A549 (cell line): ENCODE measurements at places on chromosomes 16 and 17.
A peak's percentile ranks its signal among the peaks of the same experiment; 100 is the strongest.

GRCh38 chr17:50596191-50597037, 35.9 kb downstream of the CACNA1G start:
- no peak for DNase-seq

GRCh38 chr16:50188619-50189136, 35.6 kb downstream of the TENT4B start:
- DNase-seq: no peak

GRCh38 chr17:68085771-68086381, 50.3 kb downstream of the KPNA2 start:
- no peak for DNase-seq

DNA sequence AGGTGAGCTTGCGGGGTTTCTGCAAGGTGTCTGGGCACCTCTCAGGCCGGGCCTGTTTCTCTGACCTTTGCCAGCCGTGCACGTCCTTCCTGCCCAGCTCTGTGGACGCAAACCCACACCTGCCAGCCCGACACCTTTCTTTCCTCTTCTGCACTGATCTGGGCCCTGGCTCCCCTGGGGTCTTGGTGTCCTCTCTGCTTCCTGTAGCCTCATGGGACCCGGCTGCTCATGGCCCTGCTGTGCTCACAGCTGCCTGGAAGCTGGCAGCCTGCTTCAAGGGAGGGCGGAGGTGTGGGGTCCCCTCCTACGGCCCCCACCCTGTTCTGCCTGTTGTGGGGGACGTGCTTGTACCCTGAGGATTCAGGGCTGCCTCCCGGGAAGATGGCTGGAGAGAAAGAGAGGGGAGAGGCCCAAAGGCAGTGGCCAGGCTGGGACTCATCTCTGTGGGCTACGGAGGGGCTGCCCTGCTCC, 342.4 kb downstream of the SEC14L1 start:
- no peak for DNase-seq

GRCh38 chr17:80498242-80498919, 22.0 kb upstream of the NPTX1 start:
- no peak for DNase-seq

GRCh38 chr16:1038932-1039331, 33.6 kb upstream of the SSTR5 start:
- no peak for DNase-seq

DNA sequence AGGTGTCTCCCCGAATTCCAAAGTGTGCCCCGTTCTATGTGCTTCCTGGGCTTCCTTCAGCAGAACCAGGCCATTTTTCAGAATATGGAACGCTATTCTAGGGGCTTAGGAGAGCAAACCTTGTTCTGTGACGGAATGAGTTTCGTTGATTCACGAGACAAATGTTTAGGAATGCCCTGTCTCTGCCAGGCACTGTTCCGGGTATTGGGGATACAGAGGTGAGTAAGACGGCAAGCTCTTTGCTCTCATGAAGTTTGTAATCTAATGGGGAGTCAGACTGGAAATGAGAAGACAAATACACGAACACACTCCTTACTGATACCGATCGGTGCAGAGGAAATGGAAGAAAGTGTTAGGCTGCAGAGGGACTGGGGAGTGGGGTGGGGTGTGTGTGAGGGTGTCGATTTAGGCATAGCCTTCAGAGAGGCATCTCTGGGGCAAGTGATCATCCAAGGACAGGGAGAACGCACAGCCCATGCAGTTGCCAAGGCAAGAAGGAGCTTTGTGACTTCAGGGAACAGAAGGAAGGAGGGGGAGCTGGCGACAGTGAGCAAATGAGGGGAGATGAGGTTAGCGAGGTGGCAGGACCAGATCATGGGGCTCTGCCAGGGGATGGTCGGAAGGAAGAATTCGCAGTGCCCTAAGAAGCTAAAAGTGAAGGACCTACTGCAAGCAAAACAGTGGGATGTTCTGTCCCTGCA, 189.6 kb downstream of the MSI2 start:
- DNase-seq: no peak

DNA sequence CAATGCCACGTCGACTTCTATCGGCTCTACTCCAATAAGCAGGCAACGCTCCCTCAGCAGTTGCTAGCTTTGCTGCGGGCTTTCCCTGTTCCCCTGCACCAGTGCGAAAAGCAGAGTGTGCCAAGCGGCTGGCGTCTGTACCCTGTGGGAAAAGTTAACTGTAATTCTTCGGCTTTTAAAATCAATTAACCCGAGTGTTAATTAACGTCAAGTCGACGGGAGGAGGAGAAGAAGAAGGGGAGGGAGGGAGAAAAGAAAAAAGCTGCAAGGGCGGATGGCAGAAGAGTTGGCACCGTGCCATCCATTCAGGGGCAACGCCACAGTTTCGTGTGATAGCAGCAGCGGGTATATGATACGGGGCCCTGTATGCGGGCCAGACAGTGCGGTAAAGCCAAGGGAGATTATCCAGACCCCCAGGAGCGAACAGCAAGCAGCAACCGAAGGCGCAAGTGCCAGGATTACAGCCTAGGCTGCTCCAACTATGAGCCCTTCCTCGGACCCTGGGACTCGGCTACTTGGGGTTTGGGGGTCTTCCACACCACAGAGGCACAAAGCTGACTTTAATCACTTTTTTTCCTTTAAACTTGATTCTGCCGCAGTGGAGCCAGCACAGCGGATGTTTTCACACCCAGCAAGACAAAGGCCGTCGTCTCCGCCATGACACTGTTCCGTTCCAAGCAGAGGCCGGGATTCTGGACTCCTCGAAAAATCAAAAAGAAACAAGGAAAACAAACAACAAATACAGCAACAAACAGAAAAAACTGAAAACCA, 253.8 kb upstream of the PMFBP1 start:
- no peak for DNase-seq

DNA sequence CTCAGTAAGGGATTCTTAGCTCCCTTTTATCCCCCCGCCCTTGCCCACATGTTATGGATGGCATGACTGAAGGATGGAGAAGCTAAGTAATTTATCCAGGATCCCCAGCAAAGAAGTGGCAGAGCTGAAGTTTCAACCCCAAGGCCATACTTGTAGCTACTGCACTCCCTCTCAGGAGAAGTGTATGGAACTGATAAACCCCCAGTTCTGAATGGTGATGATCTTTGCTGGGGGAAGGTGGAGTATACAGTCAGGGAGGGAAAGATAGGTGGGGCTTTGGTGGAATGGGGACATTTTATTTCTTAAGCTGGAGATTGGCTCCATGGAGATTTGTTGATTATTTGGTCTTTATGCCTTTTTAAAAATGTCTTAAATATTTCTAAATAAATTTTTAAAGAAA, 58.3 kb downstream of the TNRC6C start:
- DNase-seq: no peak

DNA sequence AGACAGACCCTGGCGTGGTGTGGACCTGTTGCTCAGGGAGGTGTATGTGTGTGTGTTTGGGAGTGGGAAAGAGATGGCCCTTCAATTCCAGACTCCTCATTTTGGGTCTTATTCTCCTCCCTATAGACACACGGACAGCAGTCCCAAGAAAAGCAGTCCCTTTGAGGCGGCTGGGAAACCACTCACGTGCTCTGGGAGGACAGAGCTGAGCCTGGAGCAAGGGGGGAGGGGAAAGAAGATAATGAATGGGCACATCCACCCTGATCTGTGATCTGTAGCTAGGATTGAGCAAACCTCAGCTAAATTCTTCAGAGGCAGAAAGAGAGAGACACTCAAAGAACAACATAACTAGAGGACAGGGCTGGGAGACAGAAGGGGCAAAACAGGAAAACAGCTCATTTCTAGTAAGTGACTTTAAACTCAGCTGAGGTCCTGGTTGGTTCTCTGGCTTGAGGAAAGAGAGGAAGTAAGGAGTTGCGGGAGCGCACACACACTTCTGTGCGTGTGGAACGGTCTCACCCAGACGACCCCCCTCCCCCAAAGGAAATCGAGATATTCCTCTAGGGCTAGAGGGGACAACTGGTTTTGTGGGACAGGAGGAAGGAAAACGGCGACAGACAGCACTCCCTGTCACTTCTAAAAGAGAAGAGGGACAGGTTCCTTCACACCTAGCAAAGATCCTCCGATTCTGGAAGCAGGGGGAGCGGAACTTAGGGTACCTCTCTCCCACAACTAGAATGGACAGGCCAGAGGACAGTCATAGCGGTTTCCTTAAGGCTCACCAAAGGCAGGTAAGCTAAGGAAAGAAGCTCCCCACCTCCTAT, 658 bp downstream of the RAB5C start:
- no peak for DNase-seq

DNA sequence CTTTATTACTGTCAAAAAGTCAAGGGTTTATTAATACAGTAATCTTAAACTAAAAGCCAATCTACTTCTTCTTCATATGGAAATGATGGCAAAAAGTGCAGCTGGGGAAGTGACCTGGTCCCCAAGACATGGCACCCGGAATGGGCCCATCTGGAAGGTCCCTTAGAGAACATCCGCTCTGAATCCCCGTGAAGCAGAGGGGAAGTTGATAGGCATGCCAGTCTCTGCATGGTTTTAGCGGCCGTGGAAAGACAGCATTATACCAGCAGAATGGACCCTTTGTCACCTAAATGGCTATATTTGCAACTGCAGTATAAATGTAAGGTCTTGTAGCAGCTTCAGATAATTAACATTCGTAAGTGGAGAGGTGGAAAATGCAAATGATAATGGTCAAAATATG, 32.4 kb downstream of the COTL1 start:
- no peak for DNase-seq

DNA sequence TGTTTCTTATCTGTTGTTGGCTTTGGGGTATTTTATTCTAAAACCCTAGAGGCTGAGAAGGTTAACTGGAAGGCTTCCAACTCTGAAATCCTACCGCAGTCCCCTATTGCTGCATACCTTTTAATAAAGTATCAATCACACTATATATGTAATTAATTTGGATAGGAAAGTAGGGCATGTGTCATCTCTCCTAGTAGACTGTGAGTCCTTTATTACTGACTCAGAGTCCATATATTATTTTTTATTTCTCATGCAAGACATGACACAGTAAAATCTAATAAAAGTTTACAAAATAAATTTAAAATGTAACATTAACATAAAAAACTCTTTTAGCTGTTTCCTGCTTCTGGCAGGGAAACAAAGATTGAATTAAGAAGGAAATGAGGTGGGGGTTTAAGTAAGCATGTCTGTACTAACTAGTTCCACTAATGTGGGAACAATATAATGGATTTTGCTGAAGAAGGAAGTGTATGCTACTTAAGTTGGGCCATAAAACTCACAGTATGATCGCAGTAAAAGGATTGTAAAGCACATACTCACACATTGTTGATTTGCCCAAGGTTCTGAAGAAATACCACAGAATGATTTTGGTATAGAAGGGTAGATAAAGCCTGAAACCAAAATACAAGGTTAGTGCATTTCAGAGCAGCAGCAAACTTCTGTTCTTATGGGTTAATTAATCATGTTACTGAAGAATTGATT, 97.6 kb upstream of the HLF start:
- DNase-seq: no peak

DNA sequence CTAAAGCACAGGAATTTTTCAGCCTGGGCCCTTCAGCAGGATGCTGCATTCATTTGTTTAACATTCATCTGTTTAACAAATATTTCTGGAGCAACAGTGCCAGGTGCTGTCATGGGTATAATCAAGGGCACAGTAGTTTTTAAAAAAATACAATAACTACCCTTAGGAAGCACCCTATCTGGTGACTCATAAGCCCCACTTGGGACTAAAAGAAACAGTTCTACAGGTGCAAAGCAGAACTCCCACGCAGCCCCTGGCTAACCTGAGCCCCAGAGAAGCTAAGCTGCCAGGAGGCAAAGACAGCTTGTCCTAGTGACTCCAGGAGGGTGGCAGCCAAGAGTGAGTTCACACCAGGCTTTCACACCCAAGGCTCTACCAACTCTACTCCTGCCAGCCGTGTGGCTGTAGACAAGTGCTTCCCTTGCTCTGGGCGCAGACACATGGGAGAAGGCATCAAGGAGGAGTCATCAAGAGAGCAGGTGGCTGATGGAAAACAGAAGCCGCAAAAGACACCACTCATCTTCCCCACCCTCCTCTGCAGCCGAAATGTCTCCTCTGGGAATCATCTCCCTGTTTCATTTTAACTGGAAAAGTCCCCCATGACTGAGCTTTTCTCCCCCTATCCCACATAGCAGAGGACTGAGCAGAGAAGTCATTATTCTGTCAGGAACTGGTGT, 14.4 kb downstream of the CUEDC1 start:
- no peak for DNase-seq

- no peak for DNase-seq
These were observed 28.1 kb upstream of the BAHCC1 start for GRCh38 chr17:81367171-81367570.

GRCh38 chr17:21280081-21280518, 4.4 kb upstream of the MAP2K3 start:
- DNase-seq: peak; percentile 85

DNA sequence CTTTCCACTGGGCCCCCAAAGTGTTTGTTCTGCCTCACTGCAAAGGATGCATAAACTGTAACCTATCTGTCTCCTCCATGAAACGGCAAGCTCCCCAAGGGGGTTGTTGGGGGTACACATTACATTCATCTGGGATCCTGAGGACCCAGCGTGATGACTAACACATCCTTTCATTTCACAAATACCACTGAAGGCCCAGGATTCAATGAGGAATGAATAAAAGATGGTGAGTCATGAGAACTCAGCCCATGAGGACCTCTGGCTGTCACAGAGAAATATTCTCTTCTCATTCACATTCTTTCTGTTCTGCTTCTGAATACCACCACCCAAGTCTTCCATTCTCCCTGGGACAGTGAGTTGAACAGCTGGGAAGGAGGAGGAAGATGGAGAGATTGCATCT, 149.8 kb downstream of the RBFOX3 start:
- peak; percentile 82 for DNase-seq

DNA sequence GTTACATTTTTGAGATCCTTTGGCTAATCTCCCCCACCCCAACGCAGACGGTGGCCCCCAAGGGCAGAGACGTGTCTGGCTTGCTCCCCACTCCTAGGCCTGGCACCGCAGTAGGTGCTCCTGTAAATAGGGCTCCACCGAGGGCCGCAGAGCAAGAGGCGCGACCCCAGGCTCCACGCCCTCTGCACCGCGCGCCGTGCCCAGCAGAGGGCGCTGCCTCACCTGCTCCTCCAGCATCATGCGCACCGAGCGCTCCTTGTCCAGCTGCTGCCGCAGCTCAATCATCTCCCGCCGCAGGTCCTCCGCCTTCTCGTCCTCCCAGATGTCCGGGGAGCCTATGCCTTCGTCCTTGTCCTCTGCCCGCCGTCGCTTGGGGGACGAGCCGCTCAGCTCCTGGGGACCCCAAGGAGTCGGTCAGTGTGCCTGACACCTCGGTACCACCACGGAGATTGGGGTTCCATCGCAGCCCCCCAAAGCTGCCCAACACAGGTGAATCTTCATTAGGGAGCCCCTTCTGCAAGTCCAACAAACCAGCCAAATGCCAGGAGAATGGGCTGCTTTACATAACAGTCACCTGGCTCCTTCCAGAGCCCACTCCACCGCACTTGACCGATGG, 11.2 kb downstream of the TFAP4 start:
- peak; percentile 78 for DNase-seq

DNA sequence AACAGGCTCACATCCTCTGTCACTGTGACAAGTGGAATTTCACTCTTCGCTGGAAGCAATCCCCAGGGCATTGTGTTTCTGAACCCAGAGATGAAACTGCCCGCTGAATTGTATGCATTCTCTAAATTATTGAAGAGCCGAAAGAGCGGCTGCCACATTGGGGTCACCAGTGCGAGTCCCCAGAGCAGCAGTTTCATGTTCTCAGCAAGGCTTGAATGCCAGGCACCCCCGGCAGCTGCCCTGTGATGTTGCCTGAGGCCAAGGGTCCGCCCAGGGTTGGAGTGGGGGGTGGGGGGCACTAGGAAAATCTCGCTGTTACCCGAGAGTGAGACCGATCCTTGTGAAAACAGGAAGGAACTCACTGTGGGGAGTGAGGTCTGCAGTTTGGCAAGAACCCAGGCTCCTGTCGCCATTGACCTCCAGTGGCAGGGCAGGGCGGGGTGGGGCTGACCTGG, 20.7 kb upstream of the BCAR1 start:
- DNase-seq: no peak

- no peak for DNase-seq
These were observed 58.3 kb downstream of the USP32 start for GRCh38 chr17:60333628-60334031.
